ENCODE measurements at places on chromosomes 4 and X.

- no peak for DNase-seq
These were observed 637 bp downstream of the AMER1 start for GRCh38 chrX:64204701-64205440.

DNA sequence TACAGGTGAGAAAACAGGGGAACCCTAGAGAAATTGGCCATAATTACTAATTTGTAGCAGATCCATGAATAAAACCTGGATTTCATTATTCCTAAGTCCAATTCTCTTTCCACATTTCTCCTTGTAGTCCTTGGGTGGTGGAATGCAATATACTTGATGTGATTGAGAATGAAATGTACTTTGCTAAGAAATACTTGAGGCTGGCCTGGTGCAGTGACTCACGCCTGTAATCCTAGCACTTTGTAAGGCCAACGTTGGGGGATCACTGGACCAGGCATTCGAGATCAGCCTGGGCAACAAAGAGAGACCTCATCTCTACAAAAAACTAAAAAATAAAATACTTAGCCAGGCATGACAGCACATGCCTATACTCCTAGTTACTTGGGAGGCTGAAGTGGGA, 15.9 kb downstream of the TMEM184C start:
- DNase-seq, result no peak

DNA sequence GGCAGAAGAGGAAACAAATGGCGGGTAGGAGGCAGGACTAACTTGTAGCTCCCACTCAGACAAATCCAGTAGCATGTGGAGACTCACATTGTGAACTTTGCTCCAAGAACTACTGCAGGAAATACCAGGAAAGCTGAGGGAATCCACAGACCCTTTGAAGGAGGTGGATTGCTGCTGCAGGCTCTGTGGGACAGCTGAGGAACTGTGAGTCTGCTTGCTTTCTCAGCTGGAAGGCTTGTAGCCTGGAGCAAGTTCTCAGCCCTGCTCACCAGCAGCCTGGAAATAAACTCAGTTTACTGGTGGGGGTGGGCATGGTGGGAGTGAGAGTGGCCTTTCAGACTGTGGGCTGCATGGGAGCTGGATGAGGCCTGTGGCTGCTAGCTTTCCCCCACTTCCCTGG, 16.0 kb downstream of the RTL3 start:
- DNase-seq, result no peak

DNA sequence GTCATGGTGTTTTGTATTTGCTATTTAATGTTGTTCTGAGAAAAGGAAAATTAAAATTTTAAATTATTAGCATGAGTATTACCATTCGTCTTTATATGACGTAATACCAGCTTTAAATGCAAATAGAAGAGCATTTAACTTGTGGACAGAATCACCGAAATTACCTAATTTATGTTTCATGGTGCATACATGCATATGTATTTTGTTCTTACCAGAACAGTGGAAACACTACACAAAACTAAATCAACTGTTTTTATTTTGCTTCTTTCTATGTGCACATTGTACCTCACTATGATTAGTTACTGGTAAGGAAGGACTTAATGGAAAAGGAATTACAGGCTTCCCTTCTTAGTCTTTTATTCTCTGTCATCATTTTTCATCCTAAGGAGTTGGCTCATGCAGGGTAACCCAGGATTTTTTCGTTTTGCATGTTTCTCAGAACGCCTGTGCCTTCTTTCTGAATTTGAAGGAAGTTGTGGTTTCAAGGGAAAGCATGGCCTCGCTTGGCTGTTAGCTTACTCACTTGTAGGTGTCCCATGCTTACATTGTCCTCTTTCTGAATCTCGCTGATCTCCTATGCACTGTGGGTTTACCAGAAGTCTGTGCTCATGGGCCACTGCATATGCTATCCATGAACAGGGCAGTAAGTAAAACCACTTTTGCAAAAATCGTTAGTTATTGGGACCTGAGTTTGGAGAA, 300.0 kb upstream of the PUDP start:
- no peak for DNase-seq

DNA sequence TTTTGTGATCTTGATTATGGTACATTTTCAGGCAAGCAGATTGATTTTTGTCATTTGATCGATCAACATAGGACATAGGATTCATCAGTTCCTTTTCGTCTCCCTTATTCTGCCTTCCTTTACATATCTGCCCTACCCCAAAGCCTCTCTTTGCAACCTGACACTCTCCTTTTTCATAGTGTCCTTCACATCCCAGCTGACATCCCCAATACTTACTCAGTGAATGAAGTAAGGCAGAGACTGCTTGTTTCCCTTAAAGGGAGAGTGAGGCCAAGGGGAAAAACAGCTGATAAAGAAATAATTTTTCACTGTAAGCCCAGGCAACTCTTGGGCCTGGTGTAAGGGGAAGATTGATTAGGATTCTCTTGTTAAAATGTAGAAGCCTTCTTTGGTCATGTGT, 69.8 kb downstream of the GBA3 start:
- DNase-seq, result no peak

- no peak for DNase-seq
These were observed 2464.6 kb downstream of the PCDH7 start for GRCh38 chr4:33184657-33185290.

DNA sequence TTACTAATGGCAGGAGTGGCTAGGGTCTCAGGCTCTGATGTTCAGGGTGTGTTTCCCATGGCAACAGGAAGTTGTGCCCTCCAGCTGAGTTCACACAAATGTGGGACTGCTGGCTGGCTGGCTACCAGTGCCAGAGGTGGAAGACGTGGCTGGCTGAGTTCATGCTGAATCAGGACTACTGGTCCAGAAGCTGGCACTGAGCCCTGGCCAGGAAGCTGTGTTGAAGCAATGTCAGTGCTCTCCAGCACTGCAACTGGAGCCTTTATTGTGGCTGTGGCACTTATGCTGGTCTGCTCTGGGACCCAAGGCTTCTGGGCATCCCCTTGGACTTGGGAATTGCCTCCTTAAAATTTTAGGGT, 42.0 kb upstream of the ZXDA start:
- DNase-seq, result no peak

DNA sequence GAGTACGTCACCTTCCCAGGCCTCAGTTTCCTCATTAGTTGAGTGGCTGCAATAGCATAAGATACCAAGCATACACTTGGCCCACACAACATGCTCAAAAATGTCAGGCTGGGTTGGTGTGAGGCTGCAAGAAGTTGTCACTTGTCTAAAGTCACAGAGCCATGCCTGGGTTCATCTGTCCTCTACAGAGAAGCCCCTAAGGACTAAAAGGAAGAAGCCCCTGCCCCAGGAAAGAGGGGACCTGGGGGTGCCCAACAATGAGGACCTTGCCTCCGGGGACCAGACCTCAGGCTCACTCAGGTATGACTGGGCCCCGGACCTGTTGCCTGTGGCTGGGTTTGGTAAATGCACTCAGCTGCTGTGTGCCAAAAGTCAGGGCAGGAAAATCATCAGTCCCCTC, 82.7 kb downstream of the CRMP1 start:
- no peak for DNase-seq

GRCh38 chrX:137916090-137916746, 350.3 kb downstream of the ZIC3 start:
- DNase-seq, result no peak

- DNase-seq, result no peak
These were observed 189.6 kb downstream of the FRMPD4 start for GRCh38 chrX:12327836-12328235.

GRCh38 chr4:26322346-26322745, 1.5 kb downstream of the RBPJ start:
- no peak for DNase-seq

- DNase-seq, result no peak
These were observed 21.1 kb upstream of the GPR34 start for GRCh38 chrX:41667631-41668030.

- DNase-seq, result no peak
These were observed 11.4 kb downstream of the FHIP1A start for GRCh38 chr4:151420250-151420807.

GRCh38 chr4:169791527-169792156, 33.9 kb upstream of the HPF1 start:
- DNase-seq, result no peak

DNA sequence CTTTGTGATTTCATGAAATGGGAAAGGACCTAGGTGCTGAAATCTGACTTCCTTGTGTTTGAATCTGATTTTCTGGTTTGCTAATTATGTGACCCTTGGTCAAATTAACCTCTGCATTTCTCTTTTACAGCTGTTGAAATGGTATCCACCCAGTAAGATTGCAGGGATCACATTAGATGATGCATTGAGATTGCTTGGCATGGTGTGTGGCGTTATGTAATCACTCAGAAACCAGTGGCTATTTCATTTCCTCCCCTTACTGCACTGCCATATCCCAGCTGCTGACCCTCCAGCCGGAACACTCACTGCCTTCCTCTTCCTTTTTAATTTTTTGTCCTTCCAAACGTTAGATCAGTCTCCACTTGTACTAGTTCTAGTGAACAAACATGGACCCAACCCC, 79.0 kb downstream of the KLHL8 start:
- DNase-seq, result no peak

GRCh38 chrX:12042615-12043014, 95.7 kb upstream of the FRMPD4 start:
- no peak for DNase-seq

GRCh38 chr4:148006001-148006400, 274.1 kb downstream of the ARHGAP10 start:
- no peak for DNase-seq

- DNase-seq, result no peak
These were observed 8.9 kb downstream of the CLCN4 start for GRCh38 chrX:10165580-10166247.

DNA sequence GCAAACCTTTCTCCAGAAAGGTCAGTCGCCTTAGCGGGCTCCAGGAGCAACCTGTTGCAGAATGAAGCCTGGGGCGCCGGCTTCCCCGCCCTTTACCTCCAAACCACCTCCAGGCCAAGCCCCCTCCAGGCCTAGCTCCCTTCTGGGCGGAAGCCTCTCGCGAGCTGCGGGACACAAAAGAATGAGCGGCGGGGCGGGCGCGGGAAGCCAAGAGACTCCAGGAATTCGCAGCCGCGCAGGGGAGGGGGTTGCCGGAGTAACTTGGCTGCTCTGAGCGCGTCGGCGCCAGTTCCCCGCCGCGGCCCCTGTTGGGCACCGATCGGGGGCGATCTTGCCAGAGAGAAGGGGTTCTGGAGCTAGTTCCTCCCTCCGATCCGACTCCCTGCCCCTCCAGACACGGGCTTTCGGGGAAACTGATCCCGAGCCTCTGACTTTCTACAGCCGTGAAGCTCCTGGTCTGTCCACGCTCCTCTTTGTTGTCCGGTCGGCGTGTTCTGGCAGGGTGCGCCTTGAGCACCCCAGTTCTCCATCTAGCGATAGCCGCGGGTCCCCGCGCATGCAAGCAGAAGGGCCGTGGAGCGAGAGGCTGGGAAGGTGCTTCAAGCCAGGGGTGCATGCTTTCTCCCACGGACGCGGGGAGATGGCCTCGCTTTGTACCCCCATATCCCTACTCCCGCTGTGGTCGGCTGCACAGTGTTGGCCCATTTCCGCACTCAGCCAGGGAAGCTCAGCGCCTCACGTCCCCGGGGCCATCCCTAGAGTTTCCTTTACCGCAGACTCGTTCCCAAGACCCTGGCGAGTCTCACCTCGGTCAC, 1.2 kb downstream of the PROM1 start:
- DNase-seq, result no peak

DNA sequence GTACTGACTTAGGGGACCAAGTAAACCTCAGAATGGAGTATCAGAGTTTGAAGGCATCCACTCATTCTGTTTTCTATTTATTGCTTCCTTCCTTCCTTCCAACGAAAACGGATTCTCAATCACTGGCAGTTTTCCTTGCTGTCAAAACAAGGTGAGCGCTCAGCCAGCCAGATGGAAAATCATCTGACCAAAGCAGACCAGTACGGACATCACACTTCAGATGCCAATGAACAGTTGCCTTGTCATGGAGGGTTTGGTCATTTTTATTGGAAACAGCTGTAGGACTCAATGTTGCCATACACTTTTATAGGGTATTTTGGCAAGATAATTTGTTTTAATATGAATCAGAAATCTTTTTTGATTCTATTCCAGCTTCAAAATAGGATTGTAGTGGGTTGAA, 16.6 kb downstream of the GEMIN8 start:
- DNase-seq, result no peak

DNA sequence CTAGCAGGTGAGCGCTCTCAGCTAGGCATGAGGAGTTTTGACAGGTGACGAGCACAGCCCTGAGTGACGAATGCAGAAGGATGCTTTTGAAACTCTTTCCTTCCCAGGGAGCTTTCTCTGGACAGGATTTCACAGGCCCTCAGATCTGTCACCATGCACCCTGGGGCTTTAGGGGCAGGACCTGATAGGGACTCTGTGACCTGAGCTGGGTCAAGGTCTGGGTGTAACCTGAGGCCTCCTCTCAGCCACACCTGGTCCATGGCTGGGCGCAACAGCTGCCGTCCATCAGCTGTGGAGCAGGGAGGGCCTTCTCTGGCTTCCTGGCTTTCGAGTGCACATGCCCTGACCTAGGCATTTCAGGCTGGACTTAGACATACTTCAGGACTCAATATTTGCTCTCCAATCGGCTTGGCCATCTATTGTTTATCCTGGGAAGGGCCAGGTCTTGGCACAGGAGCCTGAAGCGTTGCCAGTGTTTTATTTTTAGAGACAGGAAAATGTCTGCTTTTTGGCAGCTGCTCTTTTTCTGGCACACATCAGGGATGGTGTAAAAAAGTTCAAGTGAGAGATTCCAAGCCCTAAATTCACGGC, 56.4 kb downstream of the C4orf51 start:
- no peak for DNase-seq

- DNase-seq, result no peak
These were observed 36.9 kb downstream of the SULT1E1 start for GRCh38 chr4:69823048-69823447.

DNA sequence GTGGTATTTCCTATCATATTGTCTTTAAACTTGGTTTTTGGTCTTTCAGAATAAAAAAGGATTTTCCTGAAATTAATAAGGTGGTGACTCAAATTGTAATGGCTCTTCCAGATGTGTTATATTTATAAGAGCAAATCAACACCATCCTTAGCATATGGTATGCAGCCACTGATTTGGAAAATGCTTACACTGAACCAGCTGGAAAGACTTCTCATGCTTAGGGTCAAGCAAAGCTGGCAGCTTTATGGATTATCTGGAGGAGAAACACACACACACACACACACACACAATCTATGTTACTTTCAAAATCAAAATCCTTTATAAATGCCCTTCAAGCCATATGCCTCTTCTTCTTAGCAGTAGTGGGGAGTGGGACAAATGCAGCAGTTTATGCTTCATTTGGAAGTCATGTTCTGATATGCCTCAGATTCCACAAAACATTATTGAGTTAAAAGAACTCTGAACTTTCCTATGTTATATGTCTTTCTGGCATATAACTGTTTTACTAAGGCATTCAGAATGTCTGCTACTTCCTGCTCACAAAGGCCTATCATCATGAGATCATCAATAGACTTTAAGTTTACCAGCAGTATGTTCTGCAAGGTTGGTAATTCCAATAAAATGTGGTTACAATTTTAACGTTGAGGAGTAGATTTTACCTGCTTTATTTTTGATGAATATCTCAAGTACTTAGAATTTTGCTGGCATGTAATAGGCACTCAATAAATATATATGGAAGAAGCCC, 72.9 kb upstream of the PRDM5 start:
- DNase-seq, result no peak

GRCh38 chr4:7988437-7988836, 48.8 kb upstream of the AFAP1 start:
- no peak for DNase-seq

All from stimulated activated CD8-positive, alpha-beta memory T cell treated with anti-CD3 and anti-CD28 coated beads, Interleukin-2, amount 100 ng/mL, for 1 hour (primary cell).